ENCODE measurements at places on chromosomes 3 and 15. TPM values are rescaled to one million over a fixed set of nuclear protein-coding genes. Genes with fewer than 3 reads are reported as not detected.
A peak's percentile ranks its signal among the peaks of the same experiment; 100 is the strongest.

GRCh38 chr15:78056714-78057269 is 20.7 kb downstream of the TBC1D2B start:
- peak; percentile 37 for DNase-seq

The GMPS gene
- 58.1 TPM for total RNA-seq

The IGF1R gene
- total RNA-seq, result 5.9 TPM

DNA sequence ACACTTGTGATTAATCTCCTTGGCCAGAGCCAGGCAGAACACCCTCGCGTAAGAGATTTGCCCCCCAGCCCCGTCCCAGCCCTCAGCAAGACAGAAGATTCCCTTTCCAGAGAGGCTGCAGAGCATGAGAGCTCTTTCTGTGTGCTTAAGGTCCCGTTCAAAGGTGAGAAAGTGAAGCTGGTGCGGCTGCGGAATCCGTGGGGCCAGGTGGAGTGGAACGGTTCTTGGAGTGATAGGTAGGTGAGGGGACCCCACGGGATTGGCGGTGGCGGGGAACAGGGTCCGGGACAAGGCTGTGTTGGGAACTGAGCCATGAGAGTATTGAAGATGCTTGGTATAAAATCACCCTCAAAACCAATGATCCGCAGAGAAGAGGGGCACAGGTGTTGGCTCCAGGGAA is 34.8 kb downstream of the CAPN3 start:
- no peak for DNase-seq

The GOLGA6L7 gene
- not detected for total RNA-seq

- DNase-seq, result peak; percentile 91
These were observed at the start of gene P3H2 for GRCh38 chr3:190120269-190121060. Gene P3H2, minus strand, starts transcription at chr3:190120897. Its CDS starts 166 bp downstream, at chr3:190120731.

DNA sequence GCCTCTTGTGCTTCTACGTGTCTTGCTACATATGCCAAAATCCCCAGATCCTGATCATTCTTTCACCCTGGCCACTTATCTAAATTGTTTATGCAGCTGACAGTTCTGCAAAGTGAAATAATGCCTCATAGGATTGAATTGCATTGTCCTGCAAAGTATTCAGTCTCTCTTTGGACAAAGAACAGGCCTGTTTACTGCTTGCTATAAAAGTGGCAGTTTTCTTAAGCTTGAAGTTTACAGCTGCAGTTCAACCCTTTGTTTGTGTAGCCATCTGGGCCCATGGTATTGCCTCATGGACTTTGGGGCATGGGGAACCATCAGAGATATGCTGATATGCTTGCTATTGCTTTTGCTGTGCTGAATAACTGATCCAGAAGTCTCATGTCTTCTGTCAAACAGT is 523.2 kb downstream of the OTOL1 start:
- no peak for DNase-seq

DNA sequence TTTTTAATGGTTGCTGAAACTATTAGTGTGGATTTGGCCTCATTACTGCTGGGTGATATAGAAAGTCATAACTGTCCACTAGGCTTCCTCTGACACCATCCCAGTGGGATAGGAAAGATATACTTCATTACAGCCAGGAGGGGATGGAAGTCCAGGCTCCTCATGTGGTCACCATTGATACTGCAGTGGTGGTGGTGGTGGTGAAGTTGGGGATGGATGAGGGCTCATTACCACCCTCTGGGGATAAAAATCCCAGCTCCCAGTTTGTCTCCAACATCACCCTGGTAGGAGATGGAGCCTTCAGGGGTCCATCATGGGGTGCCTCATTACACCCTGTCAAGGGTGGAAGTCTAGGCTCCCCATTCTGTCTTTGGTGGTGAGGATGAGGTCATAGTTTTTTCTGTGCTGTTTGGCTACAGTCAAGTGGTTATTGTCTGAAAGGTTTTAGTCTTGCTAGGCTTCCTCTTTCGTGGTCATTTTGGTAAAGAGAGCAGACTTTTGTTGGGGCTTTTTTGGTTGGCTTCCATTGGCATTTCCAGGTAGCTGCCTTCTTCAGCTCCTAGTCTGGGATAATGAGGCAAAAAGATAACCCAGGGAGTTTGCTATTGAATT is 30.1 kb upstream of the FILIP1L start:
- no peak for DNase-seq

DNA sequence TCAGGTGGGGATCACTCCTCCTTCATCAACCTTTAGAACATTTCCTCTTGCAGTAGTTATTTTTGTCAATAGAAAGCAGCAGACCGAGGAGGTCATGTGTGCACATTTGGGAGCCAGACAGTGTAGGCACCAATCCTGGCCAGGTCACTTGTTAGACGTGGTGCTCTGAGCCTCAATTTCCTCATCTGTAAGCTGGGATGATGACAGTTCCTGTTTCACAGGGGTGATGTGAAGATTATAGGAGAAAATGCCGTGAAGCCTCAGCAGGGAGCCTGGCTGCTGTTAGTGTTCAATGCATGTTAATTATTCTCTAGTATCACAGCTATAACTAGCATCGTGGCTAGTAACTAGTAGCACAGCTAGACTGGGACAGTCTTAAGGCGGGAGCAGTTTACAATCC is 64.7 kb downstream of the ATP2B2 start:
- DNase-seq, result no peak

DNA sequence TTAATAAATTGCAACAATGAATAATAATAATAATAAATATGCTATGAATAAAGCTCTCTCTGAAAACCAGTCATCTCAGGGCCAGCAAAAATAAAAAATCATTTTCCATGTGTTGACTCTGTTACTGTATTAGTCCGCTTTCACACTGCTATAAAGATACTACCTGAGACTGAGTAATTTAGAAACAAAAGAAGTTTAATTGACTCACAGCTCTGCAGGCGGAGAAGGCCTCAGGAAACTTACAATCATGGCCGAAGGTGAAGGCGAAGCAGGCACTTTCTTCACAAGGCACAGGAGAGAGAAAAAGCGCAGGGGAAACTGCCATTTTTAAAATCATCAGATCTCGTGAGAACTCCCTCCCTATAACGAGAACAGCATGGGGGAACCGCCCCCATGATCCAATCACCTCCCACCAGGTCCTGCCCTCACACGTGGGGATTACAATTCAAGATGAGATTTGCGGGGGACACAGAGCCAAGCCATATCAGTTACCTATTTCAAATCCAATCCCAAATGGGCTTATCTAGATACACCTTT is 224.1 kb downstream of the IGSF11 start:
- peak; percentile 28 for DNase-seq

The ROPN1 gene
- 1.3 TPM for total RNA-seq

GRCh38 chr15:49637857-49638256 is 17.0 kb downstream of the DTWD1 start:
- peak; percentile 23 for DNase-seq

DNA sequence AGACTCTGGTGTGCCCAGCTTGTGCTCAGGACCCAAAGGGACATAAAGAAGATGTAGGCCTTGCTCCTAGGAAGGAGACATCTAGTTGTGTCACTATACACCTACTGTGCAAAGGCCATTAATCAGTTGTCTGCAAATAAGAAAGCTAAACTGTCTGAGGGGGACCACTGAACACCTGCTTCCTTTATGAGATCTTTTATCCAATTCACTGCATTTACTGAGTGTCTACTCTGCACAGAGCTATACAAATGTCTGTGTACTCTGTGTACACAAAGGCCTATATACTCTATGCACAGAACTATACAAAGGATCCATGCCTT is 124.8 kb downstream of the CTNNB1 start:
- no peak for DNase-seq

- DNase-seq, result peak; percentile 59
These were observed at the start of gene RARRES1 for GRCh38 chr3:158731938-158732855. Gene RARRES1, minus strand, starts transcription at chr3:158732457. Its CDS starts 42 bp downstream, at chr3:158732415.

The BDH1 gene
- total RNA-seq, result 14.5 TPM

The RARB gene
- 37.4 TPM for total RNA-seq

- peak; percentile 84 for DNase-seq
These were observed 22.4 kb downstream of the HPS3 start for GRCh38 chr3:149151843-149152242.

The CYP8B1 gene
- total RNA-seq, result not detected

DNA sequence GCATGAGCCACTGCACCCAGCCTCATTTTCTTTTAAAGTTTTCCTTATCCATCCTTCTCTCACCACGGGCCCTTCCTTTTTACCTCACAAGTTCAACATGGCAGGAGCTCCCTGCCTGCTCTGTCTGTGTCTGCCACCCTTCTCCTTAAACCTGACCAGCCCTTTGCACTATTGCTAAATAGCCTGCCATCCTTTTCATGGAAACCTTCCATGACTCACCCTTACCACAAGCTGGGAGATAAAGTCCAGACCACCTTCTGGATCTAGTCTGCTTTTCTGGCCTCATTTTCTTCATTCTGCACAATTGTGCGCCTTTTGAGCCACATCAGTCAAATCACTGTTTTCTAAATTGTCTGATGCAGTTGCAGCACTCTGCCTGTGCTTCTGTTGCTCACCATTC is 8.9 kb downstream of the PARP14 start:
- DNase-seq, result peak; percentile 90

The KNG1 gene
- total RNA-seq, result not detected

- DNase-seq, result peak; percentile 14
These were observed 4.6 kb downstream of the SNRK start for GRCh38 chr3:43290956-43291355.

The TMC3 gene
- not detected for total RNA-seq

- DNase-seq, result no peak
These were observed 362.0 kb upstream of the TMCO5A start for GRCh38 chr15:37572401-37572800.

- DNase-seq, result no peak
These were observed 94.9 kb downstream of the ROBO2 start for GRCh38 chr3:77134769-77135168.

- DNase-seq, result no peak
These were observed 154.9 kb upstream of the WNT5A start for GRCh38 chr3:55641964-55642363.

DNA sequence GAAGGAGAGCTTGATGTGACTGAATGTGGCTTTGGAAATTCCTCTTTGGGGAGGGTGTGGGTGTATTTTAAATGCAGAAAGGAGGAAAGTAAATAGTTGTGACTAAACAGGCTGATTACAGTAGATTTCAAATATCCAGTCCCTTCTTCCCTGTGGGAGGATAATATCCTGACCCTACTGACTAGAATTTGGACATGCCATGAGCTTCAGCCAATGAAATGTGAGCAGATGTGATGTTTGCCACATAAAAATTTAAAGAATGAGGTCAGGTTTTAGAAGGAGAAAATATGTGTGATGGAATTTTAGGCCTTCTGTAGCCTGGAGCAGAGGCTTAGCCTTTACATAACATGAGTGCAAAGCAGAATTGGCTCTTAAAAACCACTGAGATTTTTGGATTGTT is 1218.9 kb downstream of the ROBO2 start:
- peak; percentile 48 for DNase-seq

- no peak for DNase-seq
These were observed 109.8 kb upstream of the TRPM1 start for GRCh38 chr15:31211353-31211752.

- no peak for DNase-seq
These were observed 1341.3 kb downstream of the ROBO1 start for GRCh38 chr3:78426454-78426853.

- no peak for DNase-seq
These were observed 33.0 kb downstream of the SLC12A6 start for GRCh38 chr15:34304613-34305012.

The CHRNA7 gene
- not detected for total RNA-seq

DNA sequence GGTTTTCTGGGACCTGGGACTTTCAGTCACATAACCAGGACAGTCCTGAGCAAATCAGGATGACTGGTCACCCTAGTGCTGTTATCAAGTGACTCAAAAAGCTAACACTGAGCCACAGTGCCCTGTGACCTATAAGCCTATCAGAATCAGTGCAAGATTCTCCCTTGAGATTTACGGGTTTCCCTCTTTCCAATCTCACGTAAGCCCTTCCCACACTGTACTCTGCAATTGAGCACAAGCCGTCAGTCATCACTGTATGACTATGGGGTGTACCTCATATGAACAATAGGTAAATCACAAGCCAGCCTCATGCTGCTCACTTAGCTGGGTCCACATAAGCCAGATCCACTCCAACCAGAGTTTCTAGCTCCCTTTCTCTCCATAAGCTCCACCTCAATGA is 21.0 kb upstream of the CLDN18 start:
- no peak for DNase-seq

DNA sequence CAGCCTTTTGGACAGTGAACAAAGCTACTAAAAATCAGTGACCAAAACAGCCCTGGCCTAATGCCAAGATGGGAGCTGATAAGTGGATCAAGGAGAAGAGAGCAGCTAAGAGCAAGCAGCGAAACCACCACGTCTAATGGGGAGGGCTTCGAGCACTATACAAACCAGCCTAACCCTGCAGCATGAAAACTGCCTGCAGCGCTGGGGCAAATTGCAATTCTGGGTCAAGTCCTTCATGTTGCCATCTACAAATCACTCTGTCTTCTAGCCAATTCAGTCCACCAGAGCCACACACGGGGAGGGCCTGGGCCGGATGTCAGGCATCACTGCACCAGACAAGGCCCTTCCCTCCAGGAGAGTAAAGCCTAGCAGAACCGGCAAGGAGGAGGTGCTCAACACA is 30.5 kb upstream of the SPATA12 start:
- peak; percentile 33 for DNase-seq

DNA sequence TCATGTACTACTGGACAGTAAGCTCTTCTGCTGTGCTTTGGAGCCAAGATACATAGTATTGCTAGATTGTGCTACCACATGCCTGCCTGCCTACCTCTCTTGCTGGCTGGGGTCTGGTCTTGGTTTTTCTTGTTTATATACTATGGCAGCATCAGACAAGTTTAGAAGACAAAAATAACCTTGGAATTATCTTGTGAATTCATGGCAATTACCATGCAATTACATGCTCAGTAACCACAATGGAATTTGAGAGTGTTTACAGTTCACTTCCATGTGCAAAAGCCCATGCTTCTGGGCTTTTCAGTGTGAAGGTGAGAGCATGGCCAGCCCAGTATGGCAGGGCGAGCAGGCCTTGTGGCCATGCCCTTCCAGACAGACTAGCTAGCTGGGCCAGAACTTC is 48.0 kb upstream of the C15orf61 start:
- DNase-seq, result peak; percentile 15

- DNase-seq, result no peak
These were observed 37.5 kb downstream of the SEMA5B start for GRCh38 chr3:122989856-122990575.

GRCh38 chr3:127970966-127971592 is 56.0 kb downstream of the KBTBD12 start:
- peak; percentile 65 for DNase-seq

The LRRIQ4 gene
- total RNA-seq, result not detected

DNA sequence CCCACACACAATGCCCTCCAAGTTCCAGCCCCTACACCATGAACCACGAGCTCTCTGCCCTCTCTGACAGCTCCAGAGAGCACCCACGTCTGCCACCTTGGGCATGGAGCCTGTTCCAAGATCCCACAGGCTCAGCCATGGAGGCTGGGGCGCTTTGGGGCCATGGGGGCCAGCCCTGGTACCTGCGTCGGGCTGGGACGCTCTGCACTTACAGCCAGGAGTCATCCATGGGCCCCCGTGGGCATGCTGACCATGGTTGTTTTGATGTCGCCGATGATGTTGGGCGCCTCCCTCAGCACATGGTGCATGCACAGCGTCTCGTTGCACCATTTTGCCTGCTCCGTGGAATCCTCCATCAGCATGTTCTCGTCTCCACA is 51.9 kb upstream of the UBE2Q2 start:
- DNase-seq, result no peak

The HRG gene
- total RNA-seq, result not detected

All from RPMI7951 (cell line).